WERI-Rb-1 (cell line): ENCODE measurements at places on chromosomes 5 and 9.

DNA sequence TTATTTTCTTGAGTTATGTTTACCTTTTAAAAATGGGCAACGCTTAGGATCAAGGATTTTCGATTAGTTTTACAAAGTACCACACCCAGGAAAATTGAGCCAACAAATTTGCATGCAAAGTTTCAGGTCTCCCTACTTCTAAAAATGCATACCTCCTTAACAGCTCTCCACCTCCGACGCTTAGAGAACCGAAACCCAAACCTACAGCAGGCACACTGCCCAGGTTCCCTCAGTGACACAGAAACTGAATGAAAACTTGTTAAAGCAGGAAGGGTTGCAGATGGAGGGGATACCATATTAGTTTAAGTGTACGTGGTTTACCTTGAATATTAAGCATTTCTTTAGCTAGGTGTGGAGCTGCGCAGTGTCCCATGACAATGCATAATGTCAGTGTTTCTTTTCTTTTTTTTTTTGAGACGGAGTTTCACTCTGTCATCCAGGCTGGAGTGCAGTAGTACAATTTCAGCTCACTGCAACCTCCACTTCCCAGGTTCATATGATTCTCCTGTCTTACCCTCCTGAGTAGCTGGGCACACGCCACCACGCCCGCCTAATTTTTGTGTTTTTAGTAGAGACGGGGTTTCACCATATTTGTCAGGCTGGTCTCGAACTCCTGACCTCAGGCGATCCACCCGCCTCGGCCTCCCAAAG is 1.6 kb upstream of the SUB1 start:
- no peak for DNase-seq

- DNase-seq, result no peak
These were observed 1.7 kb downstream of the GOLM1 start for GRCh38 chr9:86097510-86098224.

DNA sequence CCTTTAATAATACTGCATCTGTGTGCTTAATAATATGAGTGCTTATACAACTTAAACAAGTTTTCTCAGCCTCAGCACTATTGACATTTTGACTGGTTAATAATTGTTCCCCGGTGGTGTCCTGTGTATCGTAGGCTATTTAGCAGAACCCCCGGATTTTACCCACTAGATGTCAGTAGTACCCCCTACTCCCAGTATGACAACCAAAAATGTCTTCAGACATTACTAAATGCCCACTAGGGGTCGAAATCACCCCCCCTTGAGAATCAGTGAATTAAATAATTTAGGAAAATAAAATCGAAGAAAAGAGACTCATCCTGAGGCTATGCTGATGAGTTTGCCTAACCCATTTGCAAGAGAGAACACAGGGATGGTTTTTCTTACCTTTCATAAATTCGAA is 166.3 kb downstream of the ATP10B start:
- no peak for DNase-seq

GRCh38 chr5:169416583-169417196 is 115.8 kb upstream of the SLIT3 start:
- peak; percentile 8 for DNase-seq

- DNase-seq, result no peak
These were observed 5.9 kb downstream of the FKBP15 start for GRCh38 chr9:113215132-113215531.

DNA sequence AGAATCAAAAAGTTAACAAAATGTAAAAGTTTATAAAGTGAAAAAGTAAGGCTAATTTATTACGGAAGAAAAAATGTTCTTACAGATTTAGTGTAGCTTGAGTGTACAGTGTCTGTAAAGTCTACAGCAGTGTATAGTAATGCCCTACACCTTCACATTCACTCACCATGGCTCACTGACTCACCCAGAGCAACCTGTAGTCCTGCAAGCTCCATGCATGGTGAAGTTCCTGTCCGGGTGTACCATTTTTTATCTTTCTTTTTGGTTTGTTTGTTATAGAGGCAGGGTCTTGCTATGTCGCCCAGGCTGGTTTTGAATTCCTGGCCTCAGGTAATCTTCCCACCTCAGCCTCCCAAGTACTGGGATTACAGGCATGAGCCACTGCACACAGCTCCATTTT is 93.6 kb downstream of the MED27 start:
- no peak for DNase-seq

- DNase-seq, result no peak
These were observed 14.8 kb downstream of the RBM27 start for GRCh38 chr5:146218168-146218567.

GRCh38 chr9:92480291-92480771 is 2.0 kb downstream of the ASPN start:
- DNase-seq, result no peak

- no peak for DNase-seq
These were observed 44.3 kb upstream of the SH3PXD2B start for GRCh38 chr5:172498431-172499129.
